ENCODE measurements at places on chromosomes 7 and 10.

GRCh38 chr7:27150568-27151340 lies 1.6 kb downstream of the HOXA3 start:
- DNase-seq: peak; percentile 89

- peak; percentile 56 for DNase-seq
Measured at GRCh38 chr10:114779803-114780576, 41.6 kb upstream of the FHIP2A start.

GRCh38 chr10:61897671-61898434 lies 3.6 kb upstream of the ARID5B start:
- DNase-seq: peak; percentile 30

GRCh38 chr10:50625649-50626132 lies 1.9 kb upstream of the SGMS1 start:
- DNase-seq: peak; percentile 30

GRCh38 chr10:125333209-125333591 lies 172.8 kb upstream of the CTBP2 start:
- no peak for DNase-seq

- DNase-seq: no peak
Measured at GRCh38 chr10:42574336-42574735, 64.0 kb downstream of the ZNF33B start.

DNA sequence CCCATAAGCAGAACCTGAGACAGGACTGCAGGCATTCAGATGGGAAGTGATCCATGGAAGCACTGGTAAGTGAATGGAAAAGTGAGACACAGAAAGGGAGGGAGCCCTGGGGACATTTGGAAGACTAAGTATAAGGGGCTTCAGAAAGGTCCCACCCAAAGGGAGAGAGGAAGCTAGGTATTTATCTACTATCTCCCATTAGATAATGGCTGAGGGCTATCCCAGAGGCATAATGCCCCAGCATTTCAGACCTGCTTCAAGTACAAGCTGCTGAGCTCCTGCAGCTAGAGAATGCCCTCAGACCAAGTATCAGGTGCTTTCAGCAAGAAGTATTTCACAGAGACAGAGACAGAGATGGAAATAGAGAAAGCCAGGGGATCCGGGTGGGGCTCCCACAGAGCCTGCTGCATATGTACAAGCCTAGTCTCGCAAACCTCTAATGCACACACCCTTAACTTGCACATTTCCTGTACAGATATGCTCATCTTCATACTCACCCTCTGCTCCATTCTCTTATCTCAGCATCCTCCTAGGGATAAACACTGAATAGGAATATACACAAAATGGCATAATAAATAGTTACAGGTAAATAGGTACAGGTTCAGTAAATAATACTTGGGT lies 20.2 kb downstream of the KDM7A start:
- no peak for DNase-seq

DNA sequence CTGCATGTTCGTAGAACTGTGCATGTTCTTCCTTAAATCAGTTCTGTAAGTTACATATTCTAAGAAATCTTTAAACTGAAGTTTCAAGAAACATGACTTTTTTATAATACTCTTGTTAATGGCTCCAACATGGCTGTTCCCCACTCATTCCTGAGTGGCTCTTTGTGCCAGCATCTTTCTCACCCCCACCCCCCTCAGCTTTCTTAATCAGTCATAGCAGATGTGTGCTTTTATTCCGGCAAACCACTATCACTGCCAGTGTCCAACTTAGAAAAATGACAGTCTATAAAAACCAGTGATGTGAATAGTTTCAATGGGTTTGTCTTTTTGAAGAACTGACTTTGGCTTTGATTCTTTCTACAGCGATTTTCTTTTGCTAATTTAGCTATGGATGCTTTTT lies 37.6 kb downstream of the PITRM1 start:
- no peak for DNase-seq

GRCh38 chr7:64887756-64888508 lies 15.1 kb upstream of the ZNF273 start:
- no peak for DNase-seq

DNA sequence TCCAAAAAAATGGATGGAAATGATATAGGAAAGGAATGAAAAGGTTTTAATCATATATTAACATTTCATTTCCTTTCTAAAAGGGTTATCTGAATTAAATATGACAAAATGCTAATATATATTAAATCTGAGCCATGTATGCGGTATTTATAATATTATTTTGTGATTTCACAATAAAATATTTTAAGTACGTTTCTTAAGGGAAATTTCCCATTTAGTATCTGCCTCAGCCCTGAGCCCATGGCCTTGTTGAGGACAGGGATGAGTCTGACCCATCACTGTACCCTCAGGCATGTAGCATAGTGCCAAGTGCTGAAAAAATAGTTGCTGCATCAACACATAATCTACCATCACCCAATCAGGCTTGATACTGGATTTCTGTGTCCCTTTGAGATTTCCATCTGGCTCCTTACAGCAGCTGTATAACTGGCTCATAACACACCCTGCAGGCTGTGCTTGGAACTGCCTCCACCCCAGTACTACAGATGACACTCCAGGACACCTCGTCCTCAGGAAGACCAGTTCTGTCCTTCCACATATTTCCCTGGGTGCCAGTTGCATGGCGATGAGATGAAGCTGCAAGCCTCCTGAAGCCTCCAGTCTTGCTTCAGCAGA lies 59.4 kb upstream of the ASAH2 start:
- DNase-seq: peak; percentile 50

GRCh38 chr10:43060291-43060690 lies 16.6 kb upstream of the RET start:
- DNase-seq: no peak

DNA sequence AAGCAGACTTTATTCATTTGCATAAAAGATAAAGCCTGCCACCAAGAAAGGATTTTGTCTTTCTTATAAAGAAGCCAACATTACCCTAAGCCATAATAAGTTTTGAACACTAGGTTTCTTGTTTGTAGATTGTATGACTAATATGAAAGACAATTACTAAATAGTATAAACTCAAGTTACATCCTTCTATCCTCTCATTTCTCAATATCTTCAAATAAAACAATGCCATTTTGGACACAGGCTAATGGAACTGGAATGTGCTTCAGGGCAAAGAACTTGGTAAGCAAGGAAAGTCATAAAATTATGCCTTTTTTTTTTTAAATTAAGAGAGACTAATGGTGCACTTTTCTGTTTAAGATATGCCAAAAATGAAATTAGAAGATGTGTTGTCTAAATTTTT lies 137.7 kb downstream of the DKK1 start:
- DNase-seq: no peak
